D341Med (cell line): ENCODE measurements at places on chromosomes 7 and 10.

DNA sequence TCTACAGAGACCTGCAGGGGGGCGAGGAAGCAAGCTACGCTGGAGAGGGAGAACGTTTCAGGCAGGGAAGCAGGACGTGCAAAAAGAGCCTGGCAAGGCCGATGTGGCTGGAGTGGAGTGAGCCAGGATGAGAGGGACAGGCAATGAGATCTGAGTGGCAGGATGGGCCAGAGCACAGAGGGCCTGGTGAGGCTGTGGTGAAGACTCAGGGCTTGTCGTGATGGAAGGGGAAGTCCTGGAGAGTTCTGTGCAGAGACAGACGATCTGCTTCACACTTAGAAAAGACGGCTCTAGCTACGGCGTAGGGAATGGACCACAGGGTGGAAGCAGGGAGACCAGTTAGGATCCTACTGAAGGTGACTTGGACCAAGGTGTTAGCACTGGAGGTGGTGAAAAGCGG lies 87.0 kb downstream of the SH3PXD2A start:
- DNase-seq, result no peak

DNA sequence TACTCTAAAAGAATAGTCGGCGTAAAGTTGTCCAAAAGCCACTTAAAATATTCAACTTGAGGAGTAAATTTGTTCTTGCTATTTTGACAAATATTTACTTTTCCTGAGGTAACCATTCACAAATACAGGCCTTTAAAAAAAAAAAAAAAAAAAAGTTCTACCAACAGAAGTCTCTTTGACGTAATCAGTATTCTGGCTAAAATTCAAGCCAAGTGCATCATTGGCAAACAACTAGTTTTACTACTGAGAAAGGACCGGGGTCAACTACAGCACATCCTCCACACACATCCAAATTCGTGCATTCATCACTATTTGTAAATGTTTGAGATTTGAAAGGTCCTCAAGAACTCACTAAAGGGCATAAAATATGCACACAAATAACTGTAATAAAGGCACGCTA lies 2.0 kb downstream of the OAT start:
- DNase-seq, result no peak

GRCh38 chr7:141460781-141461715 lies 90.2 kb upstream of the AGK start:
- no peak for DNase-seq

DNA sequence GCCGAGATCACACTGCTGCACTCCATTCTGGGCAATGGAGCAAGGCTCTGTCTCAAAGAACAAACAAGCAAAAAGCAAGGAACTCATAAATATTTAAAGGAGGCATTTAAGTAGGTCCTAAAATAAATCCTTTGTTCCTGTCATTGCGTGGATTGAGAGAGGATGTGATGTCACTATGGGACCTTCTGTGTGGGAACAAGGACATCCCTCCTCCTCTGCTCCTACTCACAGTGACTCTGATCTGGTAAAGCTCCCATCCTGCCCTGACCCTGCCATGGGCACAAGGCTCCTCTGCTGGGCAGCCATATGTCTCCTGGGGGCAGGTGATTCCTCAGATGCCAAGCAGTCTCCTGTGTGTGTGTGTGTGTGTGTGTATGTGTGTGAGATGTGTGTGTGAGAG lies 74.1 kb upstream of the PRSS58 start:
- no peak for DNase-seq

DNA sequence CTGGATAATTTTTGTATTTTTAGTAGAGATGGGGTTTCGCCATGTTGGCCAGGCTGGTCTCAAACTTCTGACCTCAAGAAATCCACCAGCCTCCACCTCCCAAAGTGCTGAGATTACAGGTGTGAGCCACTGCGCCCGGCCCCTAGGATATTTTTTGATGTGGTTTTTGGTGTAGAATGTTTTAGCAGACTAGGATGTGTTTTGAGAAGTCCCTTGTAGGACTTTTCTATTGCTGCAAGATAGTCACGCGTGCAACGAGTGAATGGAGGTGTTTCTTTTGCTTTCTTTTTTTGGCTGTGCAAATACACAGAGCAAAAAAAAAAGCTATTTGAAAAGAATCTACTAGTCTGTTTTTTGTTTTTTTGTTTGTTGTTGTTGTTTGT lies 29.8 kb upstream of the KLF6 start:
- no peak for DNase-seq

- no peak for DNase-seq
Observed at GRCh38 chr10:90451283-90451682, 406.6 kb downstream of the HTR7 start.

DNA sequence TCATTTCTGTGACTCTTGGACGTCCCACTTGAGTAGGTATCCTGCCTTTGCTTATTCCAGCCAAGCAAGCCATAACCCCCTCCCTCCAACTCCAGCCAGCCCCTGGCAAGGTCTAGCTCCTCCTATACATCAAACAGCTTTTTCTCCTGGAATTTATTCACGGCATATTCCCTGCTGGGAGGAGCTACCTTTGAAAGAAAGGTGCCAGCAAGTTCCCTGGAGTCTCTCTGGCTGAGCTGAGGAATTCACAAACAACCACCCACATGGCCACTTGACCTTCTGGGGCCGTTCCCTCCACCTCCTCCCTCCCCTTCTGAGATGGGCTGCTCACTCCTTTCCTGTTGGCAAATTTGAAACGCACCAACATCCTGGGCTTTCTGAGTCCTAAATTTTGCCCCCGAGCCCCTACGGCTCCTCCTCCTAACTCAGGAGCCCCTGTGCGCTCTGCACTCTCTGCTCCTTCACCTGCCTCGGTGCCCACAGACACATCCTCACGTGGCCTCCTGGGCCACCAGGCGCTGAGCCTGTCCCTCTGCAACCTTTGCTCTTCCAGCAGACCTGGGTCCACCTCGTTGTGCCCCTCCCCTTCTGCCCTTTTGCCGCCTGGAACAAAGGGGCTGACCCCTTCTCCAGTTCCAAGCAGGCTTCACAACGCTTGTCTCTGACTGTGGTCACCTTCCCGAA lies 48.0 kb downstream of the HSPA12A start:
- DNase-seq, result no peak

GRCh38 chr10:124606822-124607221 lies 137.4 kb downstream of the FAM53B start:
- DNase-seq, result no peak

DNA sequence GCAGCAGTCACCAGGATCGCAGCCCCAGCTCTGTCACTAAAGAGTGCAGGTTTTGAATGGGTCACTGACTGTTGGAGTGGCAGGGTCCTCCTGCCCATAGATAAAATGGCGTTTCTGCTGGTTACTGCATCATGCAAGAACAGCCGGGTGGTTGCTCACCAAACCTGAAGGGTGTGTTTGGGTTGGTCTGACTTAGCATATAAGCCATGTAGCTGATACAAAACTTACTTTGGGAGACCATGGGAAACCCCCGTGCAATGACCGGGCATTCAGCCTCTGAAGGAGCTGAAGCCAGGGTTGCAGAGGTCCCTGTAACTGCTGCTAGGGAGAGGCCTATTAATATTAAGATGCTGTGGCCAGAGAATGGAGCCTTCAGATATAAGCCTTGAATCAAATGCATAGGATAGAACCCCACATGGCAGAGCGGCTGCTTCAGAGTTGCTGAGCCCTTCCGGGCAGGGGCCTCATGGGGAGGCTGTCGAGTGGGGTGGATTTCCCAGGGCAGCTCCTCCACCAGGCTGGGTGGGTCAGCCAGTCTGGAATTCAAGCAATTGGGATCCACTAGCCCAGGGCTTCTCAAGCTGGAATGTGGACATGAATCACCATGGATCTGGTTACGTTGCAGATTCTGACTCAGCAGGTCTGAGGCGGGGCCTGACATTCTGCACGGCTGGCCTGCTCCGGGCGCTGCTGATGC lies 70.9 kb upstream of the CTBP2 start:
- DNase-seq, result peak; percentile 34

DNA sequence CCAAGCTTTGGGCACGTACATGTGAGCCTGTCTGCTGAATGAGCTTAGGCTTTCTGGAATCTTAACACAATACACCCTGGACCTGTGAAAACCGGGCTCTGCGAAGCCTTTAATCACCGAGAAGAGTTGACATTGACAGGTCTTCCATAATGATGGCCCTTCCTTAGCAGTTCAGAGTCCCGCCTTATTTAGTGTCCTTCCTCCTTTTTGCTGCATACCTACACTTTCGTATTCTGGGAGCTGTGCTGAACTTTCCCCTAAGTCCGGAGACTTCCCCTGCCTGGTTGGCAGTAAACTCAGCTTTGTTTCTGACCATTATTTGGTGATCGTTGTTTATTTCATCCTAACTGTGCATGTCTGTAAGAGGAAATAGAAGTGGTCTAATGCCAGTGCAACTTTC lies 212.0 kb downstream of the CAMK1D start:
- DNase-seq, result no peak

- no peak for DNase-seq
Observed at GRCh38 chr10:22278441-22278782, 37.8 kb upstream of the COMMD3 start.

- peak; percentile 86 for DNase-seq
Observed at GRCh38 chr10:92689663-92690210, at the start of gene HHEX. Gene HHEX (plus strand): TSS chr10:92689955. CDS start chr10:92689987, 32 bp downstream.

- DNase-seq, result no peak
Observed at GRCh38 chr7:139647814-139648390, 124.4 kb downstream of the CLEC2L start.

DNA sequence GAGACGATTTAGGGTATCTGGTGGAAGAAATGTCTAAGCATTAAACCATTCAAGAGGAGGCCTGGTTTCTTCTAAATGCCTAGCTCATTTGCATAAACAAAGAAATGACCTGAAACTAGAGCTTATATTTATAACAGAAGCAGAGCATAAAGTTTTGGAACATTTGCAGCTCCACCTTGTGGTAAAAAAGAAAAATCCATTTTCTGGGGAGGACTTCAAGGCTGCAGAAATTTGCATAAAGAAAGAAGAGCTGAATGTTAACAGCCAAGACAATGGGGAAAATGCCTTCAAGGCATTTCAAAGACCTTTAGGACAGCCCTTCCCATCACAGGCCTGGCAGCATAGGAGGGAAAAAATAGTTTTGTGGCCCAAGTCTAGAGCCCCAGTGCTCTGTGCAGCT lies 362.0 kb downstream of the ZNF248 start:
- no peak for DNase-seq

DNA sequence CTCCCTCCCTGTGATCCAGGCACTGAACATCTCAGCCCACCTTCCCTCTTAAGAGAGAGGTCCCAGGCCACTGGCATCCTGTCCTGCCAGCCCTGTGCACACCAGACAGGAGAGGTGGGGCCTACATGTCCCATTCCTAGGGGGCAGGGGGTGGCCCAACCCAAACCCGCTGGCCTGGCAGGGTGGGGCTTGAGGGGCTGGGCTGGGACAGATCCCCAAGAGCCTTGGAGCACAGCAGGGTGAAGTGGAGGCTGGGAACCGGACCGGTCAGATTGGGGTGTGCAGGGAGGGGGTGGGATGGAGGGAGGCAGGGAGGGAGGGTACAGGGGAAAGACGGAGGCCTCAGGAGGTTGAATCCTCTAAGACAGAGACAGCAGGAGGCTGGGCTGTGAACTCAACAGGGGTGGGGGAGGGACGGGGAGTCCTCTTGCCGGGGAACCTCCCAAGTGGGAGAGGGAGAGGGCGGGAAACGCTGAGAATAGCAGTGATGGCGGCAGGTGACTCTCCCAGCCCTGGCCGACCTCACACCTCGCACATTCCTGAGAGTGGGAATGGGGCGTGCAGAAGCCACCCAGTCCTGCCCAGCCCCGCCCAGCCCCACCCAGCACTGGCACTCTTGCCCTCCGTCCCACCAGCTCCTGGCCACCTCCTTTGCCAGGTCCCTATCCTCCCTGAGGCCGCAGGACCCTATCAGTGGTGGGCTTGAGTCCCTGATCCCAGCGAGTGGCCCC lies 6.7 kb downstream of the TSC22D4 start:
- DNase-seq, result no peak

GRCh38 chr10:30705625-30706149 lies 76.1 kb upstream of the LYZL2 start:
- no peak for DNase-seq

DNA sequence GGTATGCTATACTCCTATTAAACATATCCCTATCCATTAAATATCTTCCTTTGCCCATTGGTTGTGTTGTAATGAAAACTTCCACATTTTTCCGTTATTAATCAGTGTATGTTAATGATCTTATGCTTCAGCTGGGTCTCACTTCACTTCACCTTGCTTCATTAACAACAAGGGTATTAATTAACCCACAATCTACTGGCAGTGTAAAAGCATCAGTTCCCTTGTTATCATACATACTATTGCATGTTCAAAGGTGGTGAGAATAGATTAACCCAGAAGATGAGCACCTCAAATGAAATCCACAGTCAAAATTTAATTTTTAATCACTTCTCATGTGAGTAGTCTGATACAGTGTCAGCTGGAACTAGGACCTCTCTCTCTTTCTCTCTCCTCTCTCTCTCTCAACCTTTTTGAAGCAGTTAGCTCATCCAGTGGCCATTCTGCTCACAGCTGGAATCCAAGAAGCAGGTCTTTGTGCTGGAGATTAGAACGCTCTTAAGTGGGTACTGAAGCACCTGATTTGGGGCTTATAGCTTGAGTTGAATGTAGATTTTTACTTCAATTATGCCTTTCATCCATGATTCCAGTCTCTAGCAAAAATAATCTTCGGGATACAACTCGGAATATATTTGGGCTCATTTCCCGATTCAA lies 172.3 kb downstream of the RAPGEF5 start:
- no peak for DNase-seq

GRCh38 chr10:56012101-56012500 lies 349.0 kb downstream of the ZWINT start:
- DNase-seq, result no peak

GRCh38 chr10:91054325-91054724 lies 133.4 kb upstream of the ANKRD1 start:
- no peak for DNase-seq

DNA sequence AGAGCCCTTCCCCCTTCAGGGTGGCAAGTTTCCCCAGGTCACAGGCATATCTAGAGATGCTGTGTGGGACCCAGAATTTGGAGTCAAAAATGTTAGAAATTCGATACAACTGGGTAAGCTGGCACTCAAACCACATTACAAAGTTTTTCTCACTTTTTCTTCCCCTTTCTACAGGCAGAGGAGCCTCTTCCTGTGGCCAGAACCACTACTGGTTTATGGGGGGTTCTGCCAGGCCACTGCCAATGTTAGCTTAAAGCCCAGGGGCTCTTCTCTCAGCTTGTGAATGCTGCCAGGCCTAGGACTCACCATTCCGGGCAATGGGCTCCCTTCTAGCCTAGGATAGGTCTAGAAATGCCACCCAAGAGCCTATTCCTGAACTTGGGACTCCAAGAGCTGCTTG lies 617.9 kb upstream of the PHF14 start:
- no peak for DNase-seq

DNA sequence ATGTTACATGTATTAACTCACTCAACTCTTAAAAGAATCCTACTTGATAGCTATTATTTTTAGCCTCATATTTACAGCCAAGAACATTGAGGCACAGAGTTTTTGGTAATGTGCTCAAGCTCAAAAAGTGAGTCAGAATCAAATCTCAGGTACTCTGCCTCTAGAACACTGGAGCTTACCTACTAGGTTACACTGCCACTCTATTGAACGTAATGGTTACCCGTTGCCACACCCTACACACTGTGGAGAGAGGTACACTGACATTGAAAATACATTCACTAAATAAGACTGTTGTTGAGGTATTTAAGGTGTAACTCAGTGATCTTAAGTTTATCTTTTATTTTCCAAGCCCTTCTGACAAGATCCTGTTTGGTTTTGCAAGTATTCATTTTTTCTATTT lies 17.9 kb downstream of the SLC26A3 start:
- DNase-seq, result no peak
